Tongue (tissue), 3 donors: ENCODE measurements at places on chromosomes 2 and 18. TPM values are rescaled to one million over a fixed set of nuclear protein-coding genes. Genes with fewer than 3 reads are reported as not detected.

- no peak for DNase-seq
These were observed 449.0 kb upstream of the ID2 start for GRCh38 chr2:8232871-8233270.

- DNase-seq = no peak
These were observed 3.9 kb downstream of the MAPRE3 start for GRCh38 chr2:26974352-26974751.

DNA sequence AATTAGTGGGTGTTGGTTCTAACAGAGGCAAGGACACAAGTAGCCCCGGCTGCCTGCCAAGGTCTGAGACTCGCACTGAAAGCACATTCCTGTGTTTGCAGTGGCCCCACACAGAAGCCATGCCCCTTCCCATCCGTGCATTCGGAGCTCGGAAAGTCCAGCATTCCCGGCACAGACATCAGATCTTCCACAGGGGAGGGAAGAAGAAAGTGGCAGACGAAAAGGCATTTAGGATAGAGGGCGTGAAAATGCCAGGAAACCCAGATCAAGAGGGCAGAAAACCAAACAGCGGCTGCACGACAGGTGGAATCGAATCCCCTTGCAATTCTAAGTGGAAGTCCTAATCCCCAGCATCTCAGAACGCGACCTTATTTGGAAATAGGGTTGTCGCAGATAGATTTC lies 105.5 kb upstream of the ASB18 start:
- peak; percentile 81 for DNase-seq

GRCh38 chr18:305003-305501 lies 37.2 kb upstream of the THOC1 start:
- DNase-seq = no peak

- no peak for DNase-seq
These were observed 533.5 kb downstream of the TNS1 start for GRCh38 chr2:217469203-217469810.

DNA sequence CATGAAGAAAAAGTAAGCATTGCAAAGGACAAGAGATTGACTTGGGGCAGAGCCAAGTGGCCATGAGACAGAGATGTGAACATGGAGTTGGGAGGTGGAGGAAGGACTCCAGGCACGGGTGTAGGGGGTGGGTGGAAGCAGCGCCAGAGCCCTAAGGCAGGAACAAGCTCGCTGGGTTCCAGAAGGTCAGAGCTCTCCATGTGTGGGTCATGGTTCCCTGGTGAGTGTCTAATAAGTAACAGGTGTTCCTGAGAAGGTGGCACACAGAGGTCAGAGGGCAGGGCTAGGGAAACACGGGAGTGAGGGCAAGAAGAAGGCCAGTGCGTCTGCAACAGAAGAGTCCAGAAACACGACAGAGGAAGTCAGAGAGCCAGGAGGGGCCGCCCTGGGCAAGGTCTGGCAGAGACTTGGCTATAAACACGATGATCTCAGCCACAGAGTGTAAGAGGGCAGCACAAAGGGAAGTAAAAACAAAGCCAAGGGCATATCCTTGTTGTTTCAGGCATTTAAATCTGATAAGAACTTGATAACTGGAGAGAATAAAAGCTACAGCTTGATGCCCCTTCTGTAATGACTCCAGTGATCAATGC lies 260.8 kb downstream of the TGIF1 start:
- no peak for DNase-seq

GRCh38 chr2:170739507-170740046 lies 24.4 kb downstream of the SP5 start:
- no peak for DNase-seq

PDE1A gene
- 6.2 TPM for total RNA-seq

GRCh38 chr2:9914384-9915065 lies 37.0 kb upstream of the GRHL1 start:
- DNase-seq = no peak

DNA sequence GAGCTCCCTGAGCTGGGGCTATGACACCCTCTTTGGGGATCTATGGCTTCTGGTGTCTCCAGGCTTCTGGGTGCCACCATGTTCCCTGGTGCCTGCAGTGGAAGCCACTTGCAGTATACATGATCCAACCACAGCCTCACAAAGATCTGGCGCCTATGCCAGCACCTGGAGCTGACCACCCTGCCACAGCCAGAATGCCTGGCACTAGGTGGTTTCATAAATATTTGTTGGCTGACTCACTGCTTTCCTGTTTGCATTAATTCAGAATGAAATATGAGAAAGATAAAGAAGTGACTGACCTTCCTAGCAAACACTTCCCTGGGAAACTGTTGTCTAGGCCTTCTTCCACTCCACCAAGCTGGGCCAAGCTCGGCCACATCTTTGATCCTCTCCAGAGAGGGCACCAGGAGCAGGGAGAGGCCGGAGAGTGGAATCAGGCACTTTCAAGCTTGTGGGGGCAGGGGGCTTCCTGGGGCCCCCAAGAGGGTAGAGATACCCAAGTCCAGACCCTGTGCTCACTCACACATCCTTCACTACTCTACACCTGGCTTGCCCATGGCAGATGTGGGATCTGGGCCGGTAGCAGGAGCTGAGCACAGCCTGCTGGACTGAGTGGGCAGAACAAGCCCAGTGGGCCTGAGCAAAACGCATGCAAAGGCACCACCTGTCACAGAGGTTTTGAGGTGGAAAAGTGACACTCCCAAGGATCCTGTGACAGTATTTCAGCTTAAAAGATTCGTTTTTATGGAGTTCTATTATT lies 565.7 kb downstream of the SLC4A3 start:
- DNase-seq = no peak

DNA sequence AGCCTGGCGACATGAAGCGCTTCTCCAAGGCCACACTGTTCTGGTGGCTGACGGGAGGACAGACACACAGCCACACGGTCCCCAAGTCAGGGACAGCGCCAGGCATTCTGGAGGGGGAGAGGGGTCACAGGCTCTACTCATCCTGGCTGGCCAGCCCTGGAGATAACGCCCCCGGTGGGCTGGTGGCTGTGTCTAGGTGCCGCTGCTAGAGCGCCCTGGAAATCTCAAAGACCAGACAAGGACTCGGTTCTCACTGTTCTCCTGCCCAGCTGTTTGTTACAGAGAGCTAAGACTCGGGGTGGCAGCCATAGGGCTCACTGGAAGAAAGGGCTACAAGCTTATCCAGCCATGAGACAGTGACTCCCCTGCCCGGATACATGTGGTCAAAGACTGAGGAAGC lies 72.0 kb downstream of the KCNF1 start:
- DNase-seq = no peak

PDCD1 gene
- total RNA-seq = not detected
